ENCODE measurements at places on chromosomes 3 and 15.

GRCh38 chr3:130658678-130659077 lies 88.0 kb downstream of the PIK3R4 start:
- no peak for DNase-seq

GRCh38 chr15:36905908-36906307 lies 194.4 kb downstream of the MEIS2 start:
- no peak for DNase-seq

DNA sequence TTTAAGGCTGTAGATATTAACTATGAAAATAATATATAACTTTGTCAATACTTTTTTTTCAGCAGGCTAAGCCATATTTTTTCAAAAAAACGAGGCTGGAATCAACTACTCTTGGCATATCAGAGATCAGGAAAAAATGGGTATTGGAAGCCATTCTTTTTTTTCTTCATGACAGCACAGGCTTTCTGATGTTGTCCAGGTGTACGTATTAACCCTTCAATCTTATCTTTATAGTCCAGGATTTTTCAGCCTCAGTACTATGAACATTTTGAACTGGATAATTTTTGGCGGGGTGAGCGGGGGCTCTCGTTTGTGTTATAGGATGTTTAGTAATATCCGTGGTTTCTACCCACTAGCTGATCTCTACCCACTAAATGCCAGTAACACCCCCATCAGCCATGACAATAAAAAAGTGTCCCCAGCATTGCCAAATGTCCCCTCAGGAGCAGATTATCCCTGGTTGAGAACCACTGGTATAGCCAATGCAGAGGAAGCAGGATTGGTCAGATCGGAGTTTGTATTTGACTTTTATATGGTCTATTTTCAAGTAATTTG lies 52.0 kb downstream of the PLCL2 start:
- DNase-seq: no peak

- DNase-seq: no peak
Measured at GRCh38 chr3:23421811-23422516, 218.8 kb downstream of the UBE2E2 start.

DNA sequence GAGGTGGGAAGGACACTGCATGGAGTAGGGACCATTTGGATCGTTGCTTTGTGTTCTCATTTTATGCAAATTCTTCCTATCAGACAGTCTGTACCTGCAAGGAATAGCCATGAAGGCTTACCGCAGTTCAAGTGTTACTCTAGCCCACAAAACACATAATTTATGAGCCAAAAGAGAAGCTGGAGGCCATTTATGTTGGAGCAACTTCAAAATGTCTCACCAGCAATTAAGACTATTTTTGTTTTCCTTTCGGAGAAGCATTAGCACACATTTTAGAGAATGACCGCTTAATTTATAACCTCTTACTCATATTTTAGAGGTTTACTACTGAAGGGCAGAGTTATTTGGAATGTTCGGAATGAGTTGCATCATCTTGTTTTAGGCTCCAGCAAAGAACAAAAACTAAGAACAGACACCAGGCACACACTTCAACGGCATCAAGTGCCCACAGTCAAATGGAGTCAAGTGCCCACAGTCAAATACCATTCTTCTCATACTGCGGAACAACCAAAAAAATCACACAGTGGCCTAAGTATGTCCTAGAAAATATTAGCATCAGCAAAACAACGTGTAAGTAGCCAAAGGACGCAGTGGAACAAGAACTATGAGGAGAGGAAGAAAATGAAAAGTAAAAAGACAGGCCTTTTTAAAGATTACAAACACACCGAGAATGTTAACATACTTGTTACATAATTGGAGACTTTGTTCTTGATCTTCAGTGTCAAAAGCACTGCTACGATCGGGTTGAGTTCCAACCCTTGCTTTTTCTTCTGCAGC lies 17.5 kb upstream of the GOLGA8J start:
- no peak for DNase-seq

Data from dorsolateral prefrontal cortex (tissue), 122 donors.